Body of pancreas (tissue), 4 donors: ENCODE measurements at places on chromosomes 6 and 20.

- DNase-seq = no peak
These were observed 556 bp upstream of the MROH8 start for GRCh38 chr20:37179683-37180524.

- DNase-seq = no peak
These were observed 80.3 kb downstream of the BACH2 start for GRCh38 chr6:90216072-90216977.

GRCh38 chr6:127907960-127908640 is 7.2 kb upstream of the THEMIS start:
- DNase-seq = no peak

GRCh38 chr6:18507018-18507415 is 119.9 kb downstream of the RNF144B start:
- no peak for DNase-seq
